ENCODE measurements at places on chromosomes 16 and 17. TPM values are rescaled to one million over a fixed set of nuclear protein-coding genes. Genes with fewer than 3 reads are reported as not detected.

- no peak for DNase-seq
Measured at GRCh38 chr16:31036691-31037090, 3.3 kb downstream of the STX4 start.

GRCh38 chr17:27496437-27496943 lies 40.2 kb downstream of the KSR1 start:
- DNase-seq: peak; percentile 35

DNA sequence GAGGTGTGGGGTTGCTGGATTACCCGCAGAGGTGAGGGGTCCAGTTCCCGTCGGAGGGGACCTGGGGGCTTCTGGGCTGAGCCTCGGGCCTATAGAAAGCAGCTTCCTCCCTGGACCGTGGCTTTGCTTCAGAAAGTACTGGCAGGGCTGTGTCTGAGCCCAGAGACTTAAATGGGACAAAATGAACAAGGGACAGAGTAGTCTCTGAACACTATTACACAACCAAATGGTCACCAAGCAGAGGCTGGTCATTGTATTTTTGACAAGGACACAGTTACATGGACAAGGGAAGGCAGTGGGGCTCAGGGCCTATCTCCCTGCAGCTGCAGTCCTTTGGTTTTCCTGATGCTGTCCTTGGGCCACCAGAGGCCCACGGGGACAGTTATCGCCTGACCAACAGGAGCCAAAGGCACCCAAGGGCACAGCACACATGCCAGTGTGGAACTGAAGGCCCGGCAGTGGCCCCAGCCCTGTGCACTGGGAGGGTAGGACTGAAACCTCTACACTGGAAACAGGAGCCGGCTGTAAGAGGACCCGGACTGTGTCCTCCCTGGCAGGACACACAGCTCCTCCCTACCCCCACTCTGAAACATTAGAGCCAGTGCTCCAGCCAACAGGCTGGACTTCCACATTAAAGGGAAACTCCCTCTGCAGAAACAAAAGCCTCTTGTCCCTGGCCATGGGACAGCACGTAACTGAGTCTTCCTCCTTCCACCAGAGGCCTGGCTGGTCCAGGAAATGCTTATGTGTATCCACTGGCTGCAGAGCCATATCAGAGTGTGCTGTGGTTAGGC lies 26.0 kb upstream of the ERN1 start:
- DNase-seq: no peak

GRCh38 chr16:10128397-10129258 lies 53.6 kb downstream of the GRIN2A start:
- no peak for DNase-seq

DNA sequence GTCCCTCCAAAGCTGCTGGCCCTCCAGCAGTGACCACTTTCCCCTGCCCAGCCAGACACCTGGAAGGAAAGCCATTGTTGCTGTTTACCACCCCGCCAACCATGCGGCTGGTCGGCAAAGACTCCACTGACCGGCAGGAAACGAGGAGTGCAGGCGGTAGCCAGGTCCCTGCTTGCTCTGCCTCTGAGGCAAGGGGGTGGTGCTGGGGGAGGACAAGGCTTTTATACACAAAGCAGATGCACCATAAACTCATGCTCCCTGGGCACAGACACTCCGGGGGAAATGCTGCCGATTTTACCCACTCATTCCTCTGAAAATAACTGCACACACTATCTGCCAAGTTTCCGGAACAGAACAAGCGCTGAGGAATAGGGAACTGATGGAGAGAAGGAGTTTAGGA lies 62.8 kb upstream of the GRIN2A start:
- no peak for DNase-seq

DNA sequence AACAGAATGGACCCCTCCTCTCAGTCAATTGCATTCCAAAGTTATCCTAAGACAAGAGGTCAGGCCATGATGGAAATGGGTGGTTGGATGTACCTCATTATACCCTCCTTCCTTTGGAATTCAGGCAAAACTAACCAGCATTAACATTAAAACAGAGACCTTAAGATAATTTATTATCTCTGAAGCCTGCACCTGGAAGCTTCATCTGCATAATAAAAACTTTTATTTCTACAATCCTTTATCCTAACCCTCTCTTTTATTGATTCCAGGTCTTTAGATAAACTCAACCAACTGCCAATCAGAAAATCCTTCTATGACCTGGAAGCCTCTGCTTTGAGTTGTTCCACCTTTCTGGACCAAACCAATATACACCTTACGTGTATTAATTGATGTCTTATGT lies 49.0 kb downstream of the ACSM1 start:
- DNase-seq: no peak

GRCh38 chr17:17254036-17254435 lies 17.1 kb upstream of the FLCN start:
- DNase-seq: no peak

GRCh38 chr16:15483857-15484256 lies 49.5 kb downstream of the BMERB1 start:
- no peak for DNase-seq

DNA sequence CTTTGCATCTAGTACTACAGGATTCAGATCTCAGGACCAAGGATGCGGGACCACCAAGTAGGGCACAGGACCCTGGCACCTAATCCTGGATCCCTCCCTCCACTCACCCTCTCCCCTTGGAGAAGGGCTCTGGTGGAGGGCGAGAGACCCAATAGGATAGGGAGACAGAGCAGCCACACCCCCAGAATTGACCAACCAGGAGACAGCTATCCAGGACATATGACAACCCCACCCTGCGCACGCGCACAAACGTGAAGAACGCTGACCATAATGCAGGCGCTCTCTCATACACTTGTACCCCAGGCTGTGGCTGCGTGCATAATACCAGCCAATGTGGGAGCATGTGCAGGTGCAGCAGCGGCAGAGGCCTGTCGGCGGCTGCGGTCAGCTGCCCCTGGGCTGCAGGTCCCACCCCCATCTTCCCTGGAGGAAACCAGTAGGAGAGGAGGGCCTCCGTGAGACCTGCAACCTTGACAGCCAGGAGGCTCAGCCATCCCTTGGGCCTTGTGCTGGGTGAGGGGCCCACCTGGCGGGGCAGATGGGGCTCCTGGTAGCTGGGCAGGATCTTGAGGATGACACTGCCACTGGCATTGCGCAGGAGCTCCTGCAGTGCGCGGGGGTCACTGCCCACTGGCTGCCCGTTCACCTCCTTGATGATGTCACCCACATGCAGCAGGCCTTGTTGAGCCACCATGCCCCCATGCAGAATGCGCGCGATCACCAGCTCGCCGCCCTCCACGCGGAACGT lies 25.4 kb downstream of the MPP2 start:
- no peak for DNase-seq

GRCh38 chr17:21291357-21291756 lies 6.8 kb downstream of the MAP2K3 start:
- DNase-seq: no peak

GRCh38 chr17:55414983-55415382 lies 6.7 kb downstream of the MMD start:
- no peak for DNase-seq

DNA sequence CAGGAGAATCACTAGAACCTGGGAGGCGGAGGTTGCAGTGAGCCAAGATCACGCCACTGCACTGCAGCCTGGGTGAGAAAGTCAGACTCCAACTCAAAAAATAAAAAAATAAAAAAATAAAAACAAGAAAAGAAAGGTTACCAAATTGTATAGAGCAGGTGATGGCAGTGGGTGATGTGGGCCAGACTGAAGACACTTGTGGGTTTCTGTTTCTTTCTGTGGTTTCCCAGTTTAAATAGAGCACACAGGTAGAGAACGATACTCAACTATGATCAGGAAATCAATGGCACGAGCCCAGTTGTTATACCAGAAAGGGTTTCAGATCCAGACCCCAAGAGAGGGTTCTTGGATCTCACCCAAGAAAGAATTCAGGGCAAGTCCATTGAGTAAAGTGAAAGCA lies 32.6 kb downstream of the NUBP1 start:
- DNase-seq: no peak

DNA sequence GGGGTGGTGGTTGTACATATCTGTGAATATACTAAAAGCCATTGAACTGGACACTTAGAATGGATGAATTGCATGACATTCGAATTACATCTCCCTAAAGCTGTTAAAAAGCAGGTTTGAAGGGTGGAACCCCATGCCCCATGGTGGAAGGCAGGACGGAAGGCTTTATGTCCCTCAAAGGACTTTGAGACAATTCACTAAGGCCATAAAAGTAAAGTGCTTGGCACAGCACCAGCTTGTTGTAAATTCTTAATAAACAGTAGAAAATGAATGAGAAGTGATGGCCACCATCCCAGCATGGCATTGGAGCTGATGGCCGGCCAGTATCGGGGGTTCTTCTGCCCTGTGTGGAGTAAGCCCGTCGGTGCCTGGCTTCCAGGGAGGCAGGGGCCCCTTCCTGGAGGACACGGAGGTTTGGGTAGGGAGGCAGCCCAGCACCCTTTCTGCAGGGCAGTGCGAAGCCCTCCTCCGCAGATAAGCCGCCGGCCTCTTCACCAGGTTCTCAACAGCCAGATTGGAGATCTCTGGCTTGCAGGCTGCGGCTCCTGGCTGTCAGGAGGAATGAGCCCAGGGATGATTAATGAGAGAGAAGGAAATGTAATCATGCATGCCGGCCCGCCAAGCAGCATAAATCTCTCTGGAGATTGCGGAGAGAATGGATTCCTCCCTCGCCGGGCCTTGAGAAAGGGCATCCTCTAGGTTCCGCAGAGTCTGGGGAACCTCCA lies 346.9 kb downstream of the FOXL1 start:
- no peak for DNase-seq

DNA sequence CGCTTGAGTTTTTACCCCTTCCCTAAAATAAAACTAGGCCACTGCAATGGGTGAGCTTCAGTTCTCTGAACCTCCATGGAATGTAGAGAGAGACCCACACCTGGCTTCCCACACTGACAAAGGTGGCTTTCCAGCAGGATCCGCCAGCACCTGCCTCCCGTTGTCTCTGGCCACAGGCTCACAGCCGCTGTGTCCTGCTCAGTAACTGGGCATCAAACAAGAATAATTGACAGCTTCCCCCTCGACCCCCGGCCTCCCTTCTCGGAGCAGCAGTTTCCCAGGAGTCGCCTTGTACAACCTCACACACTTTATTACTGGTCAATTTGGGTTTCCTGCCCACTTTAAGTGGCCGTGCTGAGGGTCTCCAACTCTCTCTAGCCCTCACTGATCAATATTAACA lies 586.1 kb upstream of the PSMD7 start:
- DNase-seq: no peak

GRCh38 chr17:76107509-76107908 lies 3.9 kb upstream of the EXOC7 start:
- DNase-seq: no peak

Gene DNAH9
- total RNA-seq: 0.07 TPM

Gene NFE2L1
- 69.1 TPM for total RNA-seq

Gene RGS9
- total RNA-seq: 5.2 TPM

Gene TP53TG3
- total RNA-seq: not detected

Gene C16orf92
- not detected for total RNA-seq

Data from epithelial cell of proximal tubule (primary cell).